ENCODE measurements at places on chromosomes 7 and 10.

DNA sequence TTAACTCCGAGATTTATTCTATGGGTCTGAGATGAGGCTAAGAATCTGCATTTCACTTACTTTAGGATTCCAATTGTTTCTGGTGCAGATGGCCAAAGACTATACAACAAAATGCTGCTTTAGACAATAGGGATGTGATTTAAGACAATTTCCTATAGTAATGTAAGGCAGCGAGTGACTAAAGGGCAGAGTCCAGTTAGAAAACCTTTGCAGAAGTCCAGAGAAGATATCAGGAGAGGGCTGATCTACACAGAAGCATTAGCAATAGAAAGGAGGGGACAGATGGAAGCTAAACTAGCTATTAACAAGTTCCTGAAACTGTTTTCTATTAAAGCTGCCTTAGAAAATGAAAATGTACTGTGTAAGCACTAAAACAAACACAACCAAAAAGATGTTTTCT is 398.9 kb downstream of the DGKB start:
- no peak for DNase-seq

DNA sequence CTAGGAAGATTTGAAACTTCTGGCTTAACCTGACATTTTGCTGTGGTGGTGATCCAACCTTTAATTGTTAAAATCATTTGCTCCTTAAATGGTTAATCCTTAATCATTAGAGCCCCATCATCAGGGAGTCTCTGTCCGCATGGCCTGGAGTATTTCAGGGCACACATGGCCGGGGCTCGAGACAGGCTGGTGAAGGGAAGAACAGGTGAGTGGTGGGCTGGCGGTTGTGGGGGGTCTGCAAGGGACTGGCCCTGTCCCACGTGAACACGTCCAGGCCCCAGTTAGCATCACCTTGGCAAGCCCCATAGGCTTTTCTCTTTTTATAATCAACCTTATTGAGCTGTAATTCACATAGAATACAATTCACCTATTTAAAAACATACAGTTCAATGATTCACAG is 109.5 kb downstream of the DNAJB6 start:
- DNase-seq: no peak

- DNase-seq: no peak
Observed at GRCh38 chr10:35783305-35783838, 141.3 kb upstream of the FZD8 start.

DNA sequence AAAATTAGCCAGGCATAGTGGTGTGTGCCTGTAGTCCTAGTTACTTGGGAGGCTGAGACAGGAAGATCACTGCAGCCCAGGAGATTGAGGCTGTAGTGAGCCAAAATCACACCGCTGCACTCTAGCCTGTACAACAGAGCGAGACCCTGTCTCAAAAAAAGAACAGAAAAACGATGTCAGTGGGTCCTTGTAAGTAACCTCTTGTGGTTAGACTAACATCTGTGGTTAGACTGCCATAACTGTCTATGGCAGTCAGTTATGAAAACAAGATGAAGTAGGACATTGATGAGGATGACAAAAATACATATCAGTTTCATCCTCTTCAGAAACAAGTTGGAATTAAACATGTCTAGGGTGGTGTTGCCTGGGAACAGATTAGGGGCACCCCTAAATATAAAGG is 53.3 kb downstream of the AKAP9 start:
- no peak for DNase-seq

- no peak for DNase-seq
Observed at GRCh38 chr10:3293581-3294431, 121.2 kb upstream of the PITRM1 start.

- DNase-seq: no peak
Observed at GRCh38 chr10:94088926-94089381, 95.2 kb downstream of the PLCE1 start.

- no peak for DNase-seq
Observed at GRCh38 chr10:93951905-93952304, 41.8 kb upstream of the PLCE1 start.

GRCh38 chr7:155017834-155018233 is 14.9 kb upstream of the PAXIP1 start:
- DNase-seq: no peak

DNA sequence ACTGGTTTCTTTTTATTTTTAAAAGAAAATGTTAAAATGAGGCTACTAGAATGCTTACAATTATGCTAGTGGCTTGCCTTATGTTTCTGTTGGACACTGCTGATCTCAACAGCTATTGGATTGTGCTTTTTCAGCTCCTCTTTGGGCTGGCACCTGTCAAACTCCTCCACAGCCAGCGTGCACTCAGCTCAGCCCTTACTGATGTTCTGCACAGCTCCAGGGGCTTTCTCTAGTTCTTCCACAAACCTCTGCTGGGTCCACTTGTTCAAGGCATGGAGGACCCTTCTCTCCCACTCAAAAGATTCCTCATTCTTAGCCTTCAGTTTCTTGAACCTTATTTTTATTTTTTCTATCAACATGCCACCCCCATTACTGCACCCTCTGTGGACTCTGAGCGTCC is 96.0 kb downstream of the VIPR2 start:
- DNase-seq: no peak

GRCh38 chr7:133593561-133593960 is 340.7 kb downstream of the EXOC4 start:
- DNase-seq: no peak

DNA sequence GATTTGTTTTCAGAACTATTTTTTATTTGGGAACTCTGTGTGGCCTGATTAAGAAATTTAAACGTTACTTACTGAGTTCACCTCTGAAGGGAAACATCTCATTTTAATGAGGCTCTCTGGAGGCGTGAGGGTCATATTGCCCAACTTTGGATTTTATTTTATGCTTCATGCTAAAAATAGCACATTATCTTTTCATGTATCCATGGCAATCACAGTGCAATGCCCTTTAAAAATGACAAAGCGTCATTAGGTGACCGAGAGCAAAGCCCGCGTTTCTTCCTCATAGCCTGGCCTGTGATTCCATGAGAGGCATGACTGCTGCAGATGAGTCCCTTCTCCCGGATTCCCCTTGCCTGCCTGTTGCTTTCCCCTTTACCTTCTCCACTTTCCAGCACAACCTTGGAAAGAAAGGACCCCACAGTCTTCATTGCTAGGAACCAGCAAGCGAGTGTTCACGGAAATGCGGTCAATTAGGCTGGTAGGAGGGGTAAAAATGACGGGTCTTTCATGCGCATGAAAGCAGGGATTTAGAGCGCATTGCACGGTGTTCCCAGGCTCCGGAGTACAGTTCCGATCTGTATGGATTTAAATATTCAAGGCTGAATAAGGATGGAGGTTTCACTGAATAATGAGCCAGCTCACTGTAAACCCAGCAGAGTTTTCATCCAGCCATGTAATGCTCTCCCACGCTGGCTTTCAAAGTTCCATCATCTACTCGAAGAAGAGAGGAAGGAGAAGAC is 98.2 kb upstream of the PITRM1 start:
- no peak for DNase-seq

DNA sequence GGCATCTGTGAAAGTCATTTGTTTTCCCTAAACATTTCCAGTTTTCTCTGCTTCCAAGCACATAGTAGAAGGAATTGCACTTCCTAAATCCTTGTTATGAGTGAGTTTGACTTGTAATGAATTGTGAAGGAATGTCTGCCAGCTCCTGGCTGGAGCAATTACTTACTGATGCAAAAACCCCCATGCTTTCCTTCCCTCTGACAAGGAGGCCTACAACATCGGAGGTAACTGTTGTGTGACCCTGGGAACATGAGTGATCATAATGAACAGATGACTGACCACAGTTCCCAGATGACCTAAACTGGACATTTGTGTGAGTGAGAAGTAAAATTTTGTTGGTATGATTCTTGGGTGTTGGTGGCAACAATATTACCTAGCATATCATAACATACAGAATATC is 21.4 kb upstream of the CPVL start:
- DNase-seq: no peak

DNA sequence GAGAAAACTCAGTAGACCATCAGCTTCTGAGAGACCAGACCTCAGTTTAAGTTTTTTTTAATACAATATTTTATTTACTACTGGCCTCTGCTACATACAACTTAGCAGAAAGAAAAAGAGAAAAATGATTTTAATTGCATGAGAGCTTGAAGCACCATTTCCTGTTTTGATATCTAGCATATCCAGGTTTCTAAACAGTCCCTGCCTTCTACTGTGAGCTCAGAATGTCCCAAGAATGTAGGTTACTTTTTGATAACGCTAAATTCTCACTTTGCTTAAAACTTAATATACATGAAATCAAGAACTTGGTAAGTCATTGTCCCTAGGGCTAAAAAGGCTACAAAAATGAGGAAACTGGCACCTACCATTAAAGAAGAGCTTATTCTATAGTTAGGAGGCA is 7.0 kb downstream of the TMEM243 start:
- DNase-seq: no peak

DNA sequence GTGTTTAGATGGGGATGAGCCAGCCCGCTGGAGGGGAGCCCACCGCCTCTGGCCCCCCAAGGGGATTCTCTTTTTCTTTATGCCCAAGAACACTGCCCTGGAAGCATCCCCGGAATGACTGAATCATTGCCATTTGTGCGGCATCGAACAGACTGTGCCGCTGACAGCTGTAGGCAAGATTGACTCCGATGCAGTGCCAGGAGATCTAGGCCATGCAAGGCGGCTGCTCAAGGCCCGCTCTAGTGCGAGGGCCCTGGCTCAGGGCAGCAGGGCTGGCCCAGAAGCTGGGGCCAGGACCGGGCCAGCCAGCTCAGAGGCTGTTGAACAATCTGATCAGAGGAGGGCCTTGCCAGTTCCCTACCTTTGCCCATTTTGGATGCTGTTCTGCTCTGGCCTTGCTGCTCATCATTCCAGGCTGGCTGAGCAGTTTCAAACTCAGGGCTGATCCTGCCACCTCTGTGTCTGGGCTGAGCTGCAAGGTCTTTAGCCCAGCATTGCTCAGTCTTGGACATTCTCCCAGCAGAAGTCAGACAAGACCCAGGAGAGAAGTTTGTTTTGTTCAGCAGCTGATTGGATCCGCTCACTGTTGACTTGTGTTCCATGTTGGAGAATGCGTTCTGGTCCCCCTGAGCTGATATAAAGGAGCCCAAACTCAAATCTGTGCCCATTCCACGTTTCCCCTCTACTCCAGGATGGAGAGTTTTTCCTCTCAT is 485.3 kb upstream of the GALNT17 start:
- DNase-seq: no peak

GRCh38 chr10:34092891-34093290 is 722.2 kb downstream of the PARD3 start:
- DNase-seq: no peak

DNA sequence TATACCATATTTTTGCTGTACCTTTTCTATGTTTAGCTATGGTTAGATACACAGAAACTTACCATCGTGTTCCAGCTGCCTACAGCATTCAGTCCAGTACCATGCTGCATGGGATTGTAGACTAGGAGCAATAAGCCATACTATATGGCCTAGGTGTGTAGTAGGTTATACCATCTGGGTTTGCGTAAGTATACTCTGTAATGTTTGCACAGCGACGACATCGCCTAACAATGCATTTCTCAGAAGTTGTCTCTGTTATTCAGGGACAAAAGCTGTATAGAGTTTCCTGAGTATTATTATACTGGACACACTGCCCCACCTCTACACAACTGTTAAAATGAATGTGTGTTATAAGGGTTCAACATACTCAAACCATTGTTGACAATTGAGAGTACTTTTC is 93.8 kb upstream of the MKI67 start:
- no peak for DNase-seq

GRCh38 chr10:122504610-122504950 is 43.2 kb downstream of the HTRA1 start:
- no peak for DNase-seq
